Stromal cell of bone marrow (primary cell): ENCODE measurements at places on chromosomes 11 and 22.

DNA sequence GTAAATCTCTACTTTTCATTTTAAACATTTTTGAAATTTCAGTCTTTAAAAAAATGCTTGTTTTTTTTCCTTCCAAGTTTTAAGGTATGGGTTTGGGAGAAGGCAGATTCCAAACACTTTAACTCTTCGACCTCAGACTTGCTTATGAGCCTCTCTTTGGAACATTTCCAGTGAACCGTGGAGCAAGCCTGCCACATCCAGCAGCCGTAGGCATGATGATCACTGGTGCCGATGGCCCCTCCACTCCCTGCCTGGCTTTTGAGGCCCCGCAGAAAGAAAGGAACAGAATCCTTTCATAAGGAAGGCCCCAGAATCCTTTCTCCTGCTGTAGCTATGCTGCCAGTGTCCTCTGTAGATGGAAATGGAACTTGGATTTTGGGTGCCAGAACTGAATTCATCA, 50.7 kb downstream of the BMAL1 start:
- no peak for DNase-seq

GRCh38 chr11:66976028-66976467, 944 bp downstream of the C11orf86 start:
- DNase-seq: no peak

DNA sequence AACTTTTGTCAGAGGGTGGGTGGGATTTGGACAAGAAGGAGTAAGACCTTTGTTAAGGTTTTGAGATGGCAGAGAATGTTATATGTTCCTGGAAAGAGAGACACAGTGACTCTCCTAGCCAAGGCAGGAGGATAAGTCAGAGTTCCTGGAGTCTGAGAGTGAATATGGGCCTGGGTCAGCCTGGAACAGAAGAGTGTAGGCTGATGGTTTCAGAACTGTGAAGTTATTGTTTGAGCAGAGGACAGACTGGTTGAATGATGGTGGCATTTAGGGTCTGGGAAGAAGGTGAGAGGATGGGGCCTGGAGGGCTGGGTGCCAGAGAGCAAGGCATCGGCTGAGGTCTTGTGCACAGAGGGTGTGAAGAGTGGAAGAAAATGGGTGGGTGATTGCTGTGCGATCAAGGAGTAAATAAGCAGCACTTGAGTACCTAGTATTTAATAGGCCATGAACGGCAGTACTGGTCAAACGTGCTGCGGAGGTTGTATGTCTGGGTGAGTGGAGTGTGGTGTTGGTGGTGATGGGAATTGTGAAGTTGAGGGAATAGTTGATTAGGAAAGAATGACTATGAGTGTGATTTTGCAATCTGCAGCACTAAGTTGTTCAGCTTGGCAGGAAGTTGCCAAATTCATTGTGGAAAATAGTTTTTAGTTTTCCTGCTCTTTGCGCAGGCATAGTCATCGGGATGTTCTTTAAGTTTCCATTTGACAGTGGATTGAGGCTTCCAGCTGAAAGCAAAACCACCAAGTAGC, 1.8 kb downstream of the PANX1 start:
- DNase-seq: peak; percentile 93

DNA sequence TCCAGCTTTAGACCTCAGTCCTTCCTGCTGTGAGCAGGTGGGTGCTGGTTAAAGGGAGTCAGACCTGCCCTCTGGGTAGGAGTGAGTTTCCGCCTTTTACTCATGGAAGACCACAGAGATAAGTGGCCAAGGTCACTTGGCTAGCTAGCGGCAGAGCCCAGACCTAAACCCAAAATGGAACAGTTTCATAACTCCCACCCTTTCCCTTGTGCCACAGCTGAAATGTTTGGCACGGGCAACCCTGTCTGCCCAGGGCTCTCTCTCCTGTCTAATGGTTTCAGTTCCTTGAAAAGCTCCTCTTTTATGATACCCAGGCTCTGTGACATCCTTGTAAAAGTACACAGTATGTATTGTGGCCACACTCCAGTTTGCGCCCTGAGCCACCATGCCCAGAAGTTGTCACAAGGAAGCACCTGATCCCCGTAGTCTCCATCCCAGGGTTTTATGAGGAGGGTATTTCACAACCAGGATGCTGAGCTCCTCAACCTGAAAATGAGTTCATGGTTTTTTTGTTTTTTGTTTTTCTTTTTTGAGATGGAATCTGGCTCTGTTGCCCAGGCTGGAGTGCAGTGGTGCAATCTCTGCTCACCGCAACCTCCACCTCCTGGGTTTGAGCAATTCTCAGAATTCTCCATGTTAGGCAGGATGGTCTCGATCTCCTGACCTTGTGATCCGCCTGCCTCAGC, 5.1 kb downstream of the MB start:
- DNase-seq: no peak

DNA sequence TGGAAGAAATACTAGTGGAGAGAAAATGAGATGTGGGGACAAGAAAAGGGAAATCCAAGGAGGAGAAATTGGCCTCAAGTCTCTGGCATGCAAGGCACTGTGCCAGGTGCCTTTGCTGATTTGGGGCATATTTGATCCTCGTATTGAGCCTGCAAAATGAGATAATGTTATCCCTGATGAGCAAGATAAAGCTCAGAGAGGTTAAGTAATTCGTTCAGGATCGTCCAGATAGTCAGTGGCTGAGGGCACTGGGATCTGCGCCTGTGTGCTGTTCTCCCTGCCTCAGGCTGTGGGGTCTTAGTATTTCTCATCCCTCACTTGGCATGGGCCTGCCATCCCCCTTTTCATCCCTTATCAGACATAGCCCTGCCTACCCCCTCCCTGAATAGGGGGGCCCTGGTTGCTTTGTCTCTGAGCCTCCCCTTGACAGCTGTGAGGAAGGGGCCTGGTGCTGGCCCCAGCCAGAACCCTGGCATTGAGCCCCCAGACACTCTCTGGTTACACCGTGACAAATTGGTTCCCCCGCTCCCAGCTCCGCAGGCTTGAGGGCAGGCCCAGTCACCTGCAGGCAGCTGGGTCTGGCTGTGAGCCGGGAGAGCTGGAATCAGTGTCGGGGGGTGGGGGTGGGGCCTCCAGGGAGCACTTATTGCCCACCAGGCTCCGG, 85.7 kb downstream of the NECTIN1 start:
- no peak for DNase-seq

DNA sequence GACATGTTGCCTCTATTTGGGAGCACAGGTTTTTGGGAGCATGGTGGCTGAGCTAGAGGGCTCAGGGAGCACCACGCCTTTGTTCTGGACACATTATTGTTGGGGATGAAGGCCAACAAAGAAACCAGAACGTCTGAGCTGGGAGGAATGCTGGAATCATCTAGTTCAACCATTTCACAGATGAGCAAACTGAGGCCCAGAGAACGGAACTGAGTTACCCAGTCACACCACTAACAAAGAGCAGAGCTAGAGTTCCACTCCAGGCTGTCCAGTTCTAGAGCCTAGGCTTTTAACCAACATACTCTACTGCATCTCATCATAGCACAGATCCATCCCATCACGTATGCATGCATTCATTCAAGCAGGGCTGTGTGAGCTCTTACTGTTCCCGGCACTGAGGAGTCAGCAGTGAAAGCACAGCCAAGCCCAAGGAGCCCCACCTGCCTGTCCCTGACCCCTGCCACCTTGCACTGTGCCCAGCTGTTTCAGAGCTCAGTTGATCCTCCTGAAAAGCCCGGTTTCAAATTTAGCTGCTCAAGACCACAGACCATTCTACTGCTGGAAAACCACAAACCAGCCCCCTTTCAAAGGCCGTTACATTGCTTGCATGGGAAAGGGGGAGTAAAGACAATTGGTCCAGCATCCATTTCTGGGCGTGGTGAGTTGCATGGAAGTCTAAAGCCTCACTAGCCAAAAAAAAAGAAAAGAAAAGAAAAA, 16.9 kb upstream of the TCF20 start:
- DNase-seq: no peak

DNA sequence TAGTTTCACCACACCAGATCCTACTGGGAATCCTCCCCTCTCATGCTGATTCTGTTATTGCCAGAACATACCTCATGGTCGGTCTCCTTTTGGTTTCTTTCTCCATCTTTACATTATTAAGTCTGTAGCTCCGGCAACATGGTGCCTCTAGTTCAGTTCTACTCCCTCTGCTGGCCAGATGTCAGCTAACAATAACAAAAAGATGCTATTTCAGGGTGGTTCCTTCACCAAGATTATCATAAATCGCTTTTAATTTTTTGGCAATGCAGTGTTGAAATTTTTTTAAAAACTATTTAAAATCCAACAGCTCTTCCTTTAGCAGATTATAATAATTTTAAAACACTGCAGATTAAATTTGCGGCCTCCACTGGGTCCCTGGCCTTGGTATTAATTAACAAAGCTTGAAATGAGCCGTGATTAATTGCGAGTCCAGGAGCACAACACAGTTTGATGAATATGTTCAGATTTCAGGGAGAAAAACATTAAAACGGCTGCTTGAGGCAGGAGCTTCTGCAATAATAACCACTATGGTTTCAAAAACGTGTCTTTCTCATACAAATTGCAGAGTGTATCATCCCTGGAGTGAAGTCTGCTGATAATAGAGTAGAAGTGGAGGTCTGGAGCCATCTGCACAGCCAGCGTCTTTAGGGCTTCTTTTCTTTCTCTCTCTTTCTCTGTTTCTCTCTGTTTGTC, 492.9 kb upstream of the KIRREL3 start:
- peak; percentile 1 for DNase-seq

DNA sequence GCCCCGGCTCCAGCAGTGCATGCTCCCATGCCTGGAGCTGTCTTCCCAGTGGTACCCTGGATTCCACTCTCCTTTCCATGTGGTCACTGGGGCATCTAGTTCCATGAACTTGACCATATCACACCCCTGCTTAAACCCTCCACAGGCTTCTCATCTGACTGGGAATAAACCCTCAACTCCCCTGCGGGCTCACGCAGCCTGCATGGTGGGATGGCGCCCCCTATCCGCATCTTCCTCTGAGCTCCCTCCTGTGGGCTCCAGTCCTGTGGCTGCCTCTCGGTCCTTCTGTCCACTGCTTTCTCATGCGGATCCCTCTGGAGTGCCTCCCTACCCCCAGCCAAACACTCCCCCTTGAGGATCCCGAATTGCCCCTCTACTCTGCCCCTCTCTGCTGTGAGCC, 41.4 kb upstream of the TTLL12 start:
- no peak for DNase-seq

DNA sequence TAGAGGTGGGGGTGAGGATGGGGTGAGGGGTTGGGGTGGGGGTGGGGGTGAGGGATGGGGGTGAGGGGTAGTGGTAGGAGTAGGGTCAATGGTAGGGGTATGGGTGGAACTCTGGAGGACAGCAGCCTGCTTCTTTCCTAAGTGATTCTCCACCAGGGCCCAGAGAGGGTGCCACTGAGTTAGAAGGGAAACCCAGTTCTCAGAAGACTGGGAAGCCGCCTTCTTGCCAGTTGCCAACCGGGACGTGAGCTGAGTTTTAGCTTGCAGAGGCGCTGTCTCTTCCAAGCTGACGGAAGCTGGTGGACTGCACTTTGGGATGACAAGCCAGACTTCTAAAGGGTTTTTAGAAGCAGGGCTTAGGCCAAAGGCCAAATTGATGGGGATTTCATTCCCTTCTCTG, 104.4 kb downstream of the NAT10 start:
- no peak for DNase-seq

DNA sequence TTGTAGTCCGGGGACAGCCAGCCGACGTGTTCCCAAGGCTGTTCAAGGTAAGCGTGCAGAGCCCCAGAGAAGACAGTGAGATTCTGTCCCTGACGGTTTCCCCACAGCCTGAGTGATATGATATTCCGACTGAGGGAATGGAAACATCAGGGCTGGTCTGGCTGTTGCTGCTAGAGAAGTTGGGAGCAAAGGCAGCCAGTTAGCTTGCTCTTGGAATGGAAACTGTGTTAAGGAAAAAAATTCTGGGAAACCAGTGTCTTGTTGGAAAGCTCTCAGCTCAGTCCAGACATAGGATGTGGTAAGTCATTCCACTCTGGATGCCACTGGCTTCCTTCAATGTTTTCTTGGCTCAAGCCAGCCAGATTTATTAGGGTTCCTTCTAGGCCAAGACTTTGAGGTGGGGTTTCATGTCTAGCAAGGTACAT, 8.8 kb downstream of the CRY2 start:
- DNase-seq: peak; percentile 77

DNA sequence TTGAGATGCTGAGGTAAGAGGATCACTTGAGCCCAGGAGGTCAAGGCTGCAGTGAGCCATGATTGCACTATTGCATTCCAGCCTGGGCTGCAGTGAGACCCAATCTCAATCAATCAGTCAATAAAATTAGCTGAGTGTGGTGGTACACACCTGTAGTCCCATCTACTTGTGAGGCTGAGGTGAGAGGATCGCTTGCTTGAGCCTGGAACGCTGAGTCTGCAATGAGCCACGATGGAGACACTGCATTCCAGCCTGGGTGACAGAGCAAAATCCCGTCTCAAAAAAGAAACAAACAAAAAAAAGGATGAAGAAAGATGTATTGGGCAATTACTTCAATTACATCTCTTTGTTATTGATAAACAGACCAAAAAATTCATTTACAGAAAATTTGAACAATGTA, 54.5 kb downstream of the MED15 start:
- no peak for DNase-seq

- no peak for DNase-seq
These were observed 161.8 kb downstream of the KIRREL3 start for GRCh38 chr11:126838779-126839178.

GRCh38 chr11:112455791-112456190, 195.1 kb upstream of the PLET1 start:
- no peak for DNase-seq

DNA sequence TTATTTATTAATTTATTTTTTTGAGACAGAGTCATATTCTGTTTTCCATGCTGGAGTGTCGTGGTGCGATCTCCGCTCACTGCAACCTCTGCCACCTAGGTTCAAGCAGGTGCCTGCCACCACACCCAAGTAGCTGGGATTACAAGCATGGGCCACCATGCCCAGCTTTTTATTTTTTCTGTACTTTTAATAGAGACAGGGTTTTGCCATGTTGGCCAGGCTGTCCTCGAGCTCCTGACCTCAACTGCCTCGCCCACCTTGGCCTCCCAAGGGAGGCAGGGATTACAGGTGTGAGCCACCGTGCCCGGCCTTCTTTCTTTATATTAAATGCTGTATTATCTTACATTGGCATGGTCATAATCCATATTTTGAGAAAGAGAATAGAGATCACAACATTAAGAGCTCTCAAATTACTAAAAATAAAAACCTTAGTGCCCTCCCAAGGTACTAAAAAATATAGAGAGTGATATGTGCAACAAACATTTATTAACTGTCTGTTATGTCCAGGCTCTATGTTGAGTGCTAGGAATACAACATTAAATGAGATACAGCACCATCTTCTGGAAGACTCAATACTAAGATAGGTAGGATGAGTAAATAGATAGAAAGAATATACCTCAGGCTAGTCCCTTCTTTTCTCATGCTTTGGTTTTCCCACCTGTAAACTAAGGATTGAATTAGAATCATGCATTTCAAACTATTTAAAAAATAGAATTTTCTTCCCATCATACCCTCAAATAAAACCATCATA, 84.1 kb downstream of the BBOX1 start:
- DNase-seq: no peak

GRCh38 chr11:20114588-20114987, 45.7 kb downstream of the DBX1 start:
- no peak for DNase-seq

DNA sequence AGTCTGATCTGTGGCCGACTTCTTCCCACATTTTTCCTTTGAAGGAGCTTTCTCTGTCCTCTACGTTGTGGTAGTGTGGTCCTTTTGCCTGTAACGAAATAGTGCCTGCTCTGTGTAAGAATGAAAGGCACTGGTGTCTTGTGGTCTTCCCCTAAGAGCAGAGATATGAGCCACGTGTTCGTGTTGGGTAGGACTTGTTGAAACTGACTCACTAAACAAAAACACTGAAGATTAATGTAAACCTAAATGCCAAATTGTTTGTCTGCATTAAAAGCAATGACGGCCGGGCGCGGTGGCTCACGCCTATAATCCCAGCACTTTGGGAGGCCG, 10.1 kb upstream of the RPS3 start:
- no peak for DNase-seq
